Fibroblast of villous mesenchyme (primary cell): ENCODE measurements at places on chromosomes 6 and 20.

DNA sequence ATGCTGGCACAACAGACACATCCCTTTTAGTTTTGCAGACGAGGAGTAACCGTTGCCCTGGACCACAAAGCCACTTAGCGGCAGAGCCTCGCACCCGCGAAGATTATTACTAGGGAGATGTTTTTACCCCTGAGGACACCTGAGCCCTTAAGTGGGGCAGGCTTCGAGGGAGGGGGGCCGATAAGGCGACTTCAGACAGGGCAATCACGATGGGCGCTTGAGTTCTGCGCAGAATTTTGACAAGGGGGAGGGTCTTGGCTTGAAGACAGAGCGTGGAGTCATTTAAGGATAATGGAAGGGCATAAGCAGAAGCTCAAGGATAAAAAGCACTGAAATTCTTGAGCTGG lies 650 bp upstream of the TTK start:
- DNase-seq: no peak

- peak; percentile 66 for DNase-seq
Observed at GRCh38 chr6:6972456-6972855, 135.3 kb upstream of the RREB1 start.

DNA sequence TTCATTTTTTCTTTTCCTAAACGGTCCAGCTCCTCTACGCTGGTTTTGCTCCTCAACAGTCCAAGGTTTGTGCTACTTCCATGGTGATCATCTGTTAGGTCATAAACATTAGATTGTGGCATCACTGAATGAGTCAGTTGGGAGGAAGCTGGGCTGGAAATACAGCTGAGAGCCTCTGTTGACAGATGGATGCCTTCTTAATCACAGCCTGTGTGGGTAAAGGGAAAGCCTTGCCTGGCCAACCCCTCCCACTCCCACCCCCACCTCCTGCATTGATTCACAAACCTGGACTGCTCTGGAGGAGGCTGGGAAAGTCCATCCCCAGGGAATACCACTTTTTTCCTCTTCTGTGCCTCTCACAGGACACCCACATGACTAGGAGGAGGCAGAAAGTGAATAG lies 180.6 kb upstream of the CCN2 start:
- DNase-seq: peak; percentile 94

- no peak for DNase-seq
Observed at GRCh38 chr6:11752360-11752759, 26.2 kb downstream of the ADTRP start.

DNA sequence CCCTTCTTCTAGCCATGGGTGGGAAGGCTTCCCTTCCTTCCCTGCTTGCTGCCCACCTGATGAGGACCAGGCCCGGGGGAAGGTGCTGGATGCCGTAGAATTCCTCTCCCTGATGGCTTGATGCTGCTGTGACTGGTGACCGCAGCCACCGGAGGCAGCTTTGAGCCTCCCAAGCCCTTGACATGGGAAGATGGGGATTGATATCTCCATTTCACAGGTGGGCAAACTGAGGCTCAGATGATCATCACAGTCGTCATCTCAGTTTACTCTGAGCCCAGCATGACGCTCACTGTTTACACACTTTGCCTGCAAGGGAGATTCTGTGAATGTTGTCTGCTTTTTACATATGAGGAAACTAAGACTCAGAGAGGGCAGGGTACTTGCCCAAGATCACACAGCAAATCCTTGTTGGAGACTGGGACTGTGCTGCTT lies 43.9 kb downstream of the SRC start:
- DNase-seq: no peak

DNA sequence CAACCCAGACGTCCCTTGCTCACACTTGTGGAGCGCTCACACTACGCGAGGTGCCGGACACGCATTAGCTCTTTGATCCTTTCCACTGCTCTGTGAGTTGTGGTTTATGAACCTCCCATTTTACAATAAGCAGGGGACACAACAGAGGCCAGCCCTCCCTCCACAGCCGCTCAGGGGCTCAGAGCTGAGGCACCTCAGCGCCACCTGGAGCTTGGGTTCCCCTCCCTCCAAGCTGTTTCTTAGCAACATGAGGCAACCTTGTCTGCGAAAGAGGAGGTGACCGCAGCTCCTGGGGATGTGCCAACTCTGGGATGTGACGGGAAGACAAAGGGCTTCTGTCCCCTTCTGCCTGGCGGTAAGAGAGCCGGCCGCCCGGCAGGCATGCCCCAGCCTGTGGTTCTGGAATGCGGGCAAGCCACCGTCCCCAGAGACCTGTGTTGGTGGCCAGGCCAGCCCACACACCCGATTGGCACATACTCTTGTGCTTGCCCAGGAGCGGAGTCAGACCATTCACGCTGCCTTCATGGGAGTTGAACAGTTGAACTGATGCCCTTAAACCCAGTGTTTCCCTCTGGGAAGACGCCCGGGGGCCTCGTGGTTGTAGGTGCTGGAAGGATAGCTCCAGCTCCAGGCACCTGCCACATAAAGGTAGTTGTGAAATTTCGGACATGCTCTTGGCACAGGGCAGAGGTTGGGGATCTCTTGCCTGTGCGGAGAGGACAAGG lies 44.5 kb downstream of the RBM38 start:
- no peak for DNase-seq

DNA sequence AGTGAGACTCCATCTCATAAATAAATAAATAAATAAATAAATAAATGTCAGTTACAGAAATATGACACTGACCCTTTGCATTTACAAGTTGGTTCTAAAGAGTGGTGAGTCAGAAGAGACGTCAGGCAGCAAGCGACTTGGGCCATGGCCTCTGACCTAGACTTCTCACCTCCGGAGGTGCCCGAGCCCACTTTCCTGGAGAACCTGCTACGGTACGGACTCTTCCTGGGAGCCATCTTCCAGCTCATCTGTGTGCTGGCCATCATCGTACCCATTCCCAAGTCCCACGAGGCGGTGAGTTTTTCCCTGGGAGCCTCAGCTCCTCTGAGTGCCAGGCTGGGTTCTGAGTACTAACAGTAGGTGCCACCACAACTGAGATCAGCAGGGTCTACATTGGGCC lies 11.7 kb downstream of the MANBAL start:
- no peak for DNase-seq

GRCh38 chr6:44072452-44072958 lies 54.7 kb downstream of the MRPL14 start:
- no peak for DNase-seq

DNA sequence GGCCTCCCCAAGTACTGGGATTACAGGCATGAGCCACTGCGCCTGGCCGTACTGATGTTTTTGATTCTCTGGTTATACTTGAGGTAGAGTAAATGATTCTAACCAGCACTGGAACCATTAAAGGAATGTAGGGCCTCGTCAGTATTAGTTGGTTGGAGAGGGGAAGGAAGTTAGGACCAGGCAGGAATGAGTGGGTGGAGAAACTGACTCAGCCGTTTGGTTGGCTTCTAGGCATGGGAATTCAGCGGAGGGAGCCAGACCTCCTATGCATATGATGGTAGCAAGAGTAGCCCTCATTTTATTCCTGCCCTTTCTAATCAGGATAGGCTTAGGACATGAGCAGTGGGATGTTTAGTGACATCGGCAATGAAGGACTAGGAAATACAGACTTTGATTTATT lies 19.0 kb upstream of the SERINC3 start:
- DNase-seq: peak; percentile 43
